ENCODE measurements at places on chromosomes 3 and 15. TPM values are rescaled to one million over a fixed set of nuclear protein-coding genes. Genes with fewer than 3 reads are reported as not detected.

DNA sequence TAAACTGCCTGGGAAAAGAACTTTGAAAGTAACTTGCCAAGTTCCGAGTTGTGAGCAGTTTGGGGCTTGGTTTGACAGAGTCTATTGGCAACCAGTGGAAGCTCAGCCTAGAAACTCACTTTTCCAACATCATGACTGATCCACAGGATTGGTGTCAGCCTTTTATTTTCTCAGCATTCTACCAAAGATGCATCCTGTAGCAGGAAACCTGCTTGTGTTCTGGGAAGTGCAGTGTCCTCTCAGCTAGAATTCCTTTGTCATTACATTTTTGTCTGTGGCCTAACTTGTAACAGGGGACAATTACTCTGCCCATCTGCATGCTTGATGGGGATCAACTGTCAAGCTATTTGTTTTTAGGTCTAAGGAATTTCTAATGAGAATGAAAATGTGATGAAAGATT lies 116.7 kb upstream of the LMOD3 start:
- no peak for DNase-seq

The INSYN1 gene
- 3.7 TPM for total RNA-seq

DNA sequence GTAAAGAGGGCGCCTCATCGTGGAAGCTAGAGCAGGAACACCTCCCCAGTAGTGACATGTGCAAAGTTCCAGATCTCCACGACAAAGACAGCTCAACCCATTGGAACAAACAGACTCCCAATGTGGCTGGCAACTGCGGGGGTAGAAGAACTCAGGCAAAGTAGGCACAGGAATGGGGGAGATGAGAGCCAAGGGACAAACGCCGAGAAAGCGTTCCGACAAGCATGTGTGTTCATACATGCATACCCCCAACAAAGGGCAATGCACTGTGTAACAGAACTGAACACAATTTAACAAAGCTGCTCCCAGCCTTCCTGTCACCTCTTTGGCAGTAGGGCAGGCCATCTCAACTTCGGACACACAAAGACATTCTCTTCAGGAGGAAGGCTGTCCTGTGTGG lies 11.6 kb downstream of the RCCD1 start:
- DNase-seq = no peak

DNA sequence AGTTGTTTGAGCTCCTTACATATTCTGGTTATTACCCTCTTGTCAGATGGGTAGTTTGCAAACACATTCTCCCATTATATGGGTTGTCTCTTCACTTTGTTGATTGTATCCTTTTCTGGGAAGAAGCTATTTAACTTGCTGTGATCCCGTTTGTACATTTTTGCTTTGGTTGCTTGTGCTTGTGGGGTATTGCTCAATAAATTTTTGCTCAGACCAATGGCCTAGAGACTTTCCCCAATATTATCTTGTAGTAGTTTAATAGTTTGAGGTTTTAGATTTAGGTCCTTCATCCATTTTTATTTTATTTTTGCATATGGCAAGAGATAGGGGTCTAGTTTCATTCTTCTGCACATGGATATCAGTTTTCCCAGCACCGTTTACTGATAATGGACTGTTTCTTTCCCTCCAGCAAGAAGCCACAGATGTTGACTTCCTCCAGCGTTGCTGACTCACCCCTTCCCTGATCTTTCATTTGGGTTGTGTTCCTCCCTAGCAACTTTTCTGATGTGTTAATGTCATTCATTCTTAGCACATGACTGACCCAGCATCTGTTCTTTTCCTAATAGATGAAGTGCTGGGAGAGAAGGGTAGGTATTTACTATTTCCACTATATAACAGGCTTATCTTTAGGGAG lies 166.7 kb upstream of the SGO1 start:
- no peak for DNase-seq

DNA sequence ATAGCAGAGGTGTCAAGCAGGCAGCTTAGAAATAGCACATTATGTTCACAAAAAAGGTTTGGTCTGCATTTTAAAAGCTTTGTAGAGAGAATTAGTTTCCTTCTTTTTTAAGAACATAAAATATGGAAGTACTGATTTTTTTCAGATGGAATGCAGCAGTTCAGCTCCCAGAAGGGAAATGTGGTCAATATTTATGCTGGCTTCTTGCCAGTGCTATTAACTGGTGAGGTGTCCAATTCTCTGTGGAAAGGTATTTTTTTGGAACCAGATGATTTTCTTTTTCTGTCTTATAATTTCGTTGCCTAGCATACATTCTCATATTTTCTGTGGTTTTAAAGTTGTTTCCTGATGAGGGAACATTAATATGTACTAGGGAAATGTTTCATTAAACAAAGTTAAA lies 211.4 kb upstream of the ZNF385D start:
- DNase-seq = no peak

- no peak for DNase-seq
These were observed 66.7 kb upstream of the GOLGA8B start for GRCh38 chr15:34650177-34650576.

- no peak for DNase-seq
These were observed 348.5 kb upstream of the PROK2 start for GRCh38 chr3:72133329-72134011.

DNA sequence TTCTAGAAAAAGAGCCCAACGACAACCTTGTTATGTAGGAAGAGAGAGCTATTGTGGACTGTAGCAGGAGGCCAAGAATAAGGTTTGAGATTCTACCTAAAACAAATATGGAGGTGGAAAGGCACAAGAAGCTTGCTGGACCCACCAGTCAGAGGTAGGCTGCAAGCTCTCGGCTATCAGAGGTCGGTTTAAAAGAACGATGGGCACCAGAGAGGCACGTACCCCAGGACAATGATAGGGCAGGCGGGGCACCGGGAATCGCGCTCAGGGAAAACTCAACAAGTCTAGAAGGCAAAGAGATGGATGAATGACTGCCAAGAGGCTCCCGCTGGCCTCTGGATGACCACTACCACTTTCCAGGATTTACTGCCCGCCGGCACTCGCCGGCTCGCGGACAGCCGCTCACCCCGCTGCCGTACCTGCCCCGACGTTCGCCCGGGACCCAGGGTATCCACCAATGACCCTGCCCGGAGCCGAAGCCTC lies 1.1 kb downstream of the HDGFL3 start:
- DNase-seq = no peak

DNA sequence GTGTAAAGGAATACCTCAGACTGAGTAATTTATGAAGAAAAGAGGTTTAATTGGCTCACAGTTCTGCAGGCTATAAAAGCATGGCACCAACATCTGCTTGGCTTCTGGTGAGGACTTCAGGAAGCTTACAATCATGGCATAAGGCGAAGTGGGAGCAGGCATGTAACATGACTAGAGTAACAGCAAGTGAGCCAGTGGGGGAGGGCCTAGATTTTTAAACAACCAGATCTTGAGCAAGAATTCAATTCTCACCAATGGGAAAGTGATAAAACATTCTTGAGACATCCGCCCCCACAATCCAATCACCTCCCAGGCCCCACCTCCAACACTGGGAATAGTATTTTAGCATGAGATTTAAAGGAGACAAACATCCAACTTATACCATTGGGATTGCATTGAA lies 44.2 kb upstream of the BCL2A1 start:
- no peak for DNase-seq

DNA sequence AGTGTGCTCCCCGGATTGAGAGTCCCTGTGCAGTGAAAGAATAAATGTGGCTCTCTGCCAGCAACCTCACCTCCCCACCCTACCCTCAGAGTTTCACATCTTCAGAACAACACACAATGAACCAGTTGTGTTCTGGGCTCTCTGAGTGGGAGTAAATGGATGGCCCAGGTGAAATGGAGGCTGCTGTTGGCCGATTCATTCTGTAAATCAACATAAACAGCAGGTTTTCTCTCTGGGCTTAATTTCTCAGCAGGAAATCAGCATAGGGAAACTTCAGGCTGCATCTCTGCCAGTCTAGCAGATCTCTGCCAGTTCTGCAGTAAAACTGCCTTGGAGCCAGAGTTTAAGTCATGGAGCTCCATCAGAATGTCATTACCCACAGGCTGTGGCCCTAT lies 54.6 kb upstream of the FURIN start:
- no peak for DNase-seq

The RHCG gene
- total RNA-seq = not detected

The APOD gene
- 340 TPM for total RNA-seq

DNA sequence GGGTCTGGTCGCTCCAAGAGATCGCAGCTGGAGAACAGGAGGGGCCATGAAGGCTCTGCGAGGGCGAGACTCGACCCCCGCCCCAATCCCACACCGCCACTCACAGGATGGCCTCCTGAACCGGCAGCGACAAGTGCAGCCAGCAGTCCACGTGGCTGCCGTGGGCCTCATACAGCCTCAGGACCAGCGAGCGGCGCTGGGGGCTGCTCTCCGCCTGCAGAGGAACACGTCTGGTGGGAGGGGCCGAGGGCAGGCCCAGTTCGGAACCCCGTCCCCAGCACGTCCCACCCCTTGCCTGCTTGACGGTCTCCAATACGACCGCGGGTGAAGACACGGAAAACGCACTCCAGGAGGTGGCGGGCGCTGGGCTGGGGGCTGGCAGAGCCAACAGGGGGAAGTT lies 9.2 kb downstream of the NEIL1 start:
- DNase-seq = no peak

The ZNF619 gene
- 7.3 TPM for total RNA-seq

DNA sequence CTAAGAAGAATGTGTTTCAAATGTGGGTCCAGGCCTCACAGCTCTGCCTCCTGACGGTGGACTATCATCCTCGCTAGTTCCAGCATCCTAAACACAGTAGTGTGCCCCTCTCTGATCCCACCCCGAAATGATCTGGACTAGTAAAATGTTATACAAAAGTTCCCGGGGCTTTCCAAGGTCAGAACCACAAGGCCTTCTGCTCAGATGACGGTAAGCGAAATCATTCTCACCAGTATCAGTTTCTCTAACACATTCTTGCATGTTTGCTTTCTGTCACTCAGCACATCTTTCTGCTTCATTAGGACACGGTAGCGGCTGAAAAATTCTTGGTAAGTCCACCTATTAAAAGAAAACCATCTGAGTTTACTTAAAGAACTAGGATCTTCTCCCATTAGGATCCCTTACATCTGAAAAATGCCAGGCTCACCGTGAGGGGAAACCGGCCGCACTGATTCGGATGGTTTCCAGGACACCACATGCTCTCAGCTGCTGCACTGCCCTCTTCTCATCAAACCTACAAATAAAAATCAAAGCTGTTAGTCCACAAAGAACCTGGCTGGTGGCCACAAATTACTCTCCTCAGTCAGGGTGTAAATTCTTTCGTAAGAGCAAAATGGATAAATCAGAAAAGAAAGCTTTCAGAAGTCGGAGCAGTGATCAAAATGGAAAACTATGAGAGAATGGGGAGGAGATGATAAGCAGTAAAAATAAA lies 83.9 kb upstream of the MYO5C start:
- no peak for DNase-seq

The ADGRG7 gene
- total RNA-seq = not detected

GRCh38 chr15:55909036-55909811 lies 84.2 kb downstream of the NEDD4 start:
- no peak for DNase-seq

GRCh38 chr3:149567381-149567780 lies 90.4 kb downstream of the WWTR1 start:
- no peak for DNase-seq

GRCh38 chr3:112333002-112333380 lies at the start of gene CD200:
TSS of gene CD200 (plus strand) at chr3:112333156. CDS start at chr3:112333213, 57 bp downstream.
- peak; percentile 33 for DNase-seq

DNA sequence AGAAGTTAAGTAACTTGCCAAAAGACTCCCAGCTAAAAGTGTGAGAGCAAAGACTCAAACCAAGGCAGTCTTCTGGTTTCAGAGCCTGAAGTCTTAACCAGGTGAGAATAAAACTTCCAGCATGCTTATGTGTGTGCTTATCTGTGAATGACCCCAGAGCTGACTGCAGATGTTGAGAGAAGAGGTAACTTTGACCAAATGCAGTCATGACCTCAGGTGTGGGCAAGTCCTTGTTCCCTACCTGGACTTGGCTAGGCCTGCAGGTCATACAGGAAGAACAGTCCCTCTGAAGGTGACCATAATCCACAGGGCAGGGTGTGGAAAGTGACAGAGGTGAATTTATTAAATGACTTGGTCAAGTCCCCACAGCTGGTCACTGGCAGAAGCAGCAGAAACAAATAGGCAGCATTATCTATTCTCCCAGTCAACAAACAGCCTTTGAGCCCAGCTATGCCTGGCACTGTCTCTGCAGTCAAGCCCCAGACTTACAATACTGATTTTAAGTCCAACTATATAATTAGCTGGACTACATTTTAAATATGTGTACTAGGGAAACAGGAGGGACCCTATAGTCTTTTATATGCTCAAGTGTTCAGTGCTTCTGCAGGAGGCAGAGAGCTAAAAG lies 3.0 kb upstream of the CPEB1 start:
- no peak for DNase-seq

DNA sequence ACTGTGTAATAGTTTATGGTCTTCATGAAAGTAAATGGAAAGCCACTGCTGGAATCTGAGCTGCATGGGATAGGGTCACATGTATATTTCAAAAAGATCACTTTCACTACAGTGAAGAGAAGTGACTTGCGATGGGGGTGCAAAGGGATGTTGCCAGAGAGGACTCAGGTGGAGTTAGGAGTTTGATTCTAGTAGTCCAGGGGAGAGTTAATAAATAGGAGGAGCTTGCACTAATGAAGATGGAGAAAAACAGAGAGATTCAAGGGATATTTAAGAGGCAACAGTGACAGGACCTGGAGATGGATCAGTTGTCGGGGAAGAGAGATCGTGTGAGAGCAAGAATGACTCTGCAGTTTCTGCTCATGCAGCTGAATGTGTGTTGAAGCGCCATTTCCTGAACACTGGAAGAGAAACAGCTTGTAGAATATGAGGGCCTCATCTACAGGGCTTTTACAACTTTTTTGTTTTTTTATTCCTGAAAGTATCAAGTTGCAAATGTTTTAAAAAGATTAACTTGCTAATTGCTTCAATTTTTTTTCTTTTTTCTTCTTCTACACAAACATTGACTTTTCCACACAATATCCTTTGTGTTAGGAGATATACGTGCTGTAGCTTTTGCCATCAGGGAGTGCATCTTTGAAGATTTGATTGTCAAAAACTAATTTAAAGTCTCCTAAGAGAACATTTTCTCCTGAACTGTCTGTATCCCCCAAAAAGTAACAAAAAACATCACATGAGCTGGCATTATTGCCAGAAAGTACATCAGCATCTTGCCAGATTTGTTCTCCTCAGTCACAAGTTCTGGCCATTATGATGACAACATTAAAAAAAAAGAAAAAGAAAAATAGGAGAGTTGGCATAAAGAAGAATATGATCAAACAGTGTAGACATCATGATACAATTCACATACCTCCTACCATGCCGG lies 37.5 kb downstream of the SETMAR start:
- DNase-seq = no peak

The GTF2E1 gene
- 14.0 TPM for total RNA-seq

DNA sequence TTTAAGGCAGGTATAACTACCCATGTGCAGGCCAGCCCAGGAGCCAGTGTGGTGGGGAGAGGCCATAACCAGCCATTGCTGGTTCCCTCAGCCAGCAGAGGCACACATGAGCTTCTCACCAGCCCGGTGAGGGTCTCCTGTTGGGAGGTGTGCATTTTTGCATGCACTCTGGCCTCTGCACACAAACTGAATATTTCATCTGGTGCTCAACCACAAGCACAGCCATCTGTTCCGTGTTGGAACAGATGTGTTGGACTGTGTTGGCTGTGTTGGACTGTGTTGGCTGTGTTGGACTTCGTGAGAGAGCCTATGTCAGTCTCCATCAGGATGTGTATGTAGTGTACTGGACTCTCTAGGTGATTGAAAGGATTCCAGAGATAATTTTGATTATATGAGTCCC lies 67.2 kb downstream of the RPL39L start:
- DNase-seq = no peak

GRCh38 chr3:151903501-151903991 lies 30.1 kb downstream of the SUCNR1 start:
- DNase-seq = no peak

The CLRN1 gene
- not detected for total RNA-seq

The PFN2 gene
- 32.2 TPM for total RNA-seq

The NOX5 gene
- 0.47 TPM for total RNA-seq

- no peak for DNase-seq
These were observed 63.3 kb downstream of the RBM6 start for GRCh38 chr3:50003216-50003615.
